ENCODE measurements at places on chromosomes 1 and 21.

GRCh38 chr1:216778737-216779136 is 55.5 kb upstream of the ESRRG start:
- no peak for DNase-seq

DNA sequence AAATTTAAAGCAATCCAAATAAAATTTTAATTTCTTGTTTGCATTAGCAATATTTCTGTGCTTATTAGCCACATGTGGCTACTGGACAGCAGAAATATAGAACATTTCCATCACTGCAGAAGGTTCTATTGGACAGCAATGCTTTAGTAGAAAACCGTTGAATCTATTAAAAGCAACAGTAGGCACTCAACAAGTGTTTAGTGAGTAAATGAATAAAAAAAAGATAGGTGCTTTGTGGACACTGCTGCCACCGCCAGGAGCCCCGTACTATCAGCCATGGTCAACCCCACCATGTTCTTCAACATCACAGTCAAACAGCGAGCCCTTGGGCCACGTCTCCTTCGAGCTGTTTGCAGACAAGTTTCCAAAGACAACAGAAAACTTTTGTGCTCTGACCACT is 74.5 kb upstream of the MUTYH start:
- no peak for DNase-seq

GRCh38 chr1:172376431-172376830 is 44.1 kb upstream of the C1orf105 start:
- DNase-seq, result no peak

DNA sequence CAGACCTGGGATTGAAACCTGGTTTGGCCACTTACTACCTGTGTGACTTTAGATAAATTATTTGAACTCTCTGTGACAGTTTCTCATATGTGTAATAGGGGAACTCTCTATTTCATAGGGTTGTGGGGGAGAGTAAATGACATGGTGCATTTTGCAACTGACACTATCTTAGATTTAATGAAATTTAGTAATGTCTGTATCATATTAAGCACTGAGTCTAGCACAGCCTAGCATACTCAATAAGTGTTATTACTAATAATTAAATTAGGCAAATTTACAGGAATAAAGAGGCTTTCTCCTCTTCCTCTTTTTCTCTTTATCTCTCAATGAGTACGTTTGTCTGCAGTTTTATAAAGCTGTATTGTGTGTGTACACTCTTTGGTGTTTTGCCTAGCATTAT is 80.2 kb upstream of the MACF1 start:
- DNase-seq, result no peak

- DNase-seq, result peak; percentile 77
Observed at GRCh38 chr1:7379441-7379971, 391.6 kb upstream of the VAMP3 start.

DNA sequence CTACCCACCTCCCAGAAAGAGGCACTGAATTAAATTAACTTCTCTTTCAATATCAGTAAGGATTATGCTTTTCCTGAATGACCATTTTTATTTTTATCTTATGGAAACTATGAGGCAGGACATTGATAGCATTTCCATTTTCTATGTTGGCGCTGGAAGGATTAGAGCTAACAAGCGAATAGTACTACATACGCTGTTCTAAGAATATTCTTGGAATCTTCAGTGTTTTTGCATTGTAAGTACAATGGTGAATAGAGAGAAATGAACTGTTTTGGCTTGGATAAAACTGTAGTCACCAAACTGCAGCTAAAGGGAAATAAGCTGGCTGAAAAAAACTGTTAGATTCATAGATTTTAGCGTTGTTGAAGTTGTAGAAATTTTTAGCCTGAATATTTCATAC is 779.0 kb upstream of the ADGRL4 start:
- no peak for DNase-seq
